ENCODE measurements at places on chromosomes 5 and 9. TPM values are rescaled to one million over a fixed set of nuclear protein-coding genes. Genes with fewer than 3 reads are reported as not detected.

Gene PSD2
- 1.5 TPM for total RNA-seq

- DNase-seq, result no peak
These were observed 10.1 kb upstream of the GRIA1 start for GRCh38 chr5:153480401-153480800.

Gene LCN10
- not detected for total RNA-seq

- DNase-seq, result peak; percentile 69
These were observed 122.4 kb downstream of the ZNF354C start for GRCh38 chr5:179182601-179183000.

DNA sequence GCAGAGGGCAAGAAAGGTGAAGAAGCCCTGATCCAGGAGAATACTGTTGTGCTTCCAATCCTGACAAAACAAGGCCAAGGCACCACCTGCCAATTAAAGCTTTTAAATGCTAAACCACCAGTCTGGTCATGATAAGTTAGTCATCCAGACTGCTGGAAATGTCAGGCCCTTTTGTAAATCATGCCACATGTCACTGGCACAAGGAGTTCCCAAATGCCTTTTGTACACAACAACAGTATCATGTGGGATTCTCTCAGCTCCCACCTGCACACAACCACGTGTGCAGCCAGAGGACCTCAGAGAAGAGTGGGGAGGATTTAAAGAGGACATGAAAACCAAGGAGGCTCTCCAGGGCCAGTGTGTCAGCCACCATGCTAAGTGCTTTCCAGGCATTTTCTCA is 99.3 kb downstream of the CDK5RAP2 start:
- DNase-seq, result no peak

Gene NIPAL4
- 0.87 TPM for total RNA-seq

Gene CXCL14
- total RNA-seq, result 0.21 TPM

Gene KCNMB1
- total RNA-seq, result 23.2 TPM

- peak; percentile 14 for DNase-seq
These were observed 814 bp downstream of the CCDC125 start for GRCh38 chr5:69331528-69332445.

GRCh38 chr5:141760193-141760592 is 78.2 kb upstream of the ARAP3 start:
- DNase-seq, result no peak

DNA sequence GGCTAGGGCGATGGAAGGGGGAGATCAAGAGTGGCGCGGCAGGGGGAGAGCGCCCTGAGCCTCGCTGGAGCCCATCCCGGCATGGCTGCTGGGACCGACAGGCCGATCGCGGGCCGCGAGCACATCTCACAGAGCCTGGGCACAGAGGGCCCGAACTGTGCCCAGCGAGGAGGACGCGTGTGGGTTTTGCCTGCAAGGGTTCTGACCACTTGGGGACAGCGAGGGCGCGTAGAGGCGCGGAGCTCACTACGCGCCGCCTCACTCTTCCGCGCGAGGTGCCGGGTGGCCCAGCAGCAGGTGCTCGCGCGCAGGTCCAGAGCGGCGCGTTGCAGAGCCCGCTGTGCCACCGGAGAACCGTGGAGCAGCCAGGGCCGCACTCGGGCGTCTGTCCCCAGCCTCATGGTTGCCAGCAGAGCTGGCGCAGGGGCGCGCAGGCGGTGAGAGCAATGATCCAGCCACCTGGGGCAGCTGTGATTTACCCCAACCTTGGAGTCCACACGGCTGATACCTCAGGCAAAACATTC is 16.3 kb upstream of the PITX1 start:
- no peak for DNase-seq

DNA sequence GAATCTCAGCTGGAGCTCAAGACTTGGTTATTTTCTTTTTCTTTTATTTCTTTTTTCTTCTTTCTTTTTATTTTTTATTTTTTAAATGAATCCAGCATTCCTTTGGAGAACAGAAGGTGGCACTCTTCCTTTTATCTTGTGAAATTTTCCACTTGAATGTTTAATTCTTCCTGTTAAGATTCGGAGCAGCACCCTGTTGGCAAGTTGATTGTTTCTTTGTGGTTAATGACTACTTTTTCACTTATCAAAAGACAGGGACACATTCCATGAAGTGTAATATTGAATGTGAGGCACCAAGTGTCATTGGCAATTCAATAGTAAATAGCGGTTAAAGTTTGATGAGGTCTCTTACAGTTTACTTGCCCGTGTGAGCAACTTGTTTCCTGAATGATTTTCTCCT is 240.5 kb upstream of the CHD1 start:
- DNase-seq, result no peak

Data from chondrocyte (in vitro differentiated cells).